Spinal cord (tissue), 10 donors: ENCODE measurements at places on chromosomes 5 and 9. TPM values are rescaled to one million over a fixed set of nuclear protein-coding genes. Genes with fewer than 3 reads are reported as not detected.

- no peaks in the 10 kb centered on the region for H3K36me3 ChIP-seq
- no peaks in the 10 kb centered on the region for H3K27me3 ChIP-seq
- H3K4me1 ChIP-seq, result peaks cover 6% of the 10 kb centered on the region
- peak overlapping the region; percentile 64 for H3K4me3 ChIP-seq
Measured at GRCh38 chr5:65481171-65481581, 544 bp downstream of the ADAMTS6 start.

The PCDHB6 gene
- total RNA-seq, result 1.9 TPM

The SYK gene
- total RNA-seq, result 6.1 TPM

The GARIN3 gene
- not detected for total RNA-seq

- H3K27me3 ChIP-seq, result no peaks in the 10 kb centered on the region
- no peak for DNase-seq
- no peak overlapping the region for H3K27ac ChIP-seq
- no peaks in the 10 kb centered on the region for H3K36me3 ChIP-seq
- H3K4me3 ChIP-seq, result no peak overlapping the region
- H3K4me1 ChIP-seq, result no peaks in the 10 kb centered on the region
Measured at GRCh38 chr5:13660072-13660471, 284.4 kb downstream of the DNAH5 start.

The C9 gene
- total RNA-seq, result not detected

The MCIDAS gene
- total RNA-seq, result 0.28 TPM

GRCh38 chr5:9499498-9499876 lies 46.4 kb downstream of the SEMA5A start:
- no peak for DNase-seq
- no peaks in the 10 kb centered on the region for H3K36me3 ChIP-seq
- H3K4me1 ChIP-seq, result no peaks in the 10 kb centered on the region
- H3K4me3 ChIP-seq, result no peak overlapping the region

- H3K4me1 ChIP-seq, result no peaks in the 10 kb centered on the region
- H3K27me3 ChIP-seq, result no peaks in the 10 kb centered on the region
- no peak overlapping the region for H3K4me3 ChIP-seq
- H3K27ac ChIP-seq, result no peak overlapping the region
- DNase-seq, result no peak
Measured at GRCh38 chr9:2673161-2673560, 44.1 kb upstream of the KCNV2 start.

The HAVCR1 gene
- total RNA-seq, result 0.20 TPM

DNA sequence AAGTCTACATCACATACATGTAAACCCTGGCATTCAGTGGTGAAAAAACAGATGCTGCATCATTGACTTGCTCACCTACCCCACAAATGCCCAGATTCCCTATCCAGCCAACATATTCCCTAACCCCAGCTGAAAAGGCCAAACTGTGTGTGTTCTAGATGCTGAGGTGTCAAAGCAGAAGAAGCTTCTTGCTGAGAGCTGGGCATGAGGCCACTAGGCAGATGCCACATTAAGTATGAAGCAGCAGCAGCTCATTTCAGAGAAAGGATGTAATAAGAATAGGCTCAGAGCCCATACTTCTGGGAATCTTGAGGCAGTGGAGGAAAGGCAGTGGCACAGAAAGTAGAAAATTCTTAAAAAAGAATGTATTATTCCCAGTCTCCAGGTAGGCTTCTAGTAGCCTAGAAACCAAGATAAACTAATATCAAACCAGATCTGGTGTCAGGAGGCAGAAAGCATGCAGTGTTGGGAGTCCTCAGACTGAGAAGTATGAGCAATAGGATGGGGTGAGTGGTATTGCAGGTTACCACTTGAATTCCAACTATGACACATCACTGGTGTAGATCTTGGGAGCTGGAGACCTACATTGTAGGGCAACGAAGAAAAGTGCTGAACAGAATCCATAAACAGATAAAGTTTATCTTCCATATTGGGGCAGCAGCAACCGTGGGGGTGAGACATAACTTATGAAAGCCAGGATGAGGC lies 71.9 kb upstream of the GRHPR start:
- no peaks in the 10 kb centered on the region for H3K27me3 ChIP-seq
- H3K27ac ChIP-seq, result no peak overlapping the region
- DNase-seq, result no peak
- H3K36me3 ChIP-seq, result no peaks in the 10 kb centered on the region

GRCh38 chr9:89676281-89676680 lies 71.5 kb downstream of the GADD45G start:
- H3K27me3 ChIP-seq, result no peaks in the 10 kb centered on the region
- H3K4me1 ChIP-seq, result peaks cover 47% of the 10 kb centered on the region
- H3K36me3 ChIP-seq, result no peaks in the 10 kb centered on the region
- H3K4me3 ChIP-seq, result no peak overlapping the region

DNA sequence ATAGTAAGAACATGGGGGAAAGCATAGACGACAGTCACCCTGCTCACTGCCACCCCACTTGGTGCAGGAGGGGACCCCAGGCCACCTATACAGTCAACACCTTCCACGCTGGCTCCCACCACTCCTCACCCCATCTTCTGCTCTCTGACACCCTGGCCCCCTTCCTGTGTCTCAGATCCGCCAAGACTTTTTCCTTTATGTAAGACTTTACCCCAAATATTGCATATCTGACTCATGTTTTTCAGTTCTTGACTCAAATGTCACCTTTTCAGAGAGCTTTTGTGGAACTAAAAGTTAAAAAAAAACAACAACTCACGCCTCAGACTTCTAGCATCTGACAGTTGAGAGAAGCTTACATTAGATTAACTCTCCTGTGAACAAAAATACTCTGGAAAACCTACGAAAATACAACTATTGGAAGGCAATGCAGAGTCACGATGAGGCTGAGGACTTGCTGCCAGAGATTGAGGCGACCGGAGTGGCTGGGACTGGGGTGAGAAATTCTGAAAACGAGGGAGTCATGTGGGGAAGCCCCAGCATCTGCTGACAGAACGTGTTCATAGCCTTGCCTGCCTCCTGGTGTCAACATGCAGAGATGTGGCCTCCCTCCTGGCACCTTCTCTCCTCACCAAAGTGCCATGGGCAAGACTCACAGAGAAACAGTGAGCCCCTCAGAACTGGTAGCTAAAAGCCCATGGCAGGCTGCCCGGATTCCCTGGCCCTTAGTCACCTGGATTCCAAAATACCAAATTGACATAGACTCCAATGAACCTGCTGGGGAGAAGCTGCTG lies 22.4 kb upstream of the FCN2 start:
- H3K27ac ChIP-seq, result no peak overlapping the region
- no peaks in the 10 kb centered on the region for H3K36me3 ChIP-seq
- peaks cover 2% of the 10 kb centered on the region for H3K4me1 ChIP-seq
- no peak for DNase-seq
- no peak overlapping the region for H3K4me3 ChIP-seq
- H3K27me3 ChIP-seq, result no peaks in the 10 kb centered on the region

GRCh38 chr9:26565118-26565517 lies 327.5 kb downstream of the CAAP1 start:
- H3K27me3 ChIP-seq, result no peaks in the 10 kb centered on the region
- H3K4me1 ChIP-seq, result no peaks in the 10 kb centered on the region
- H3K27ac ChIP-seq, result no peak overlapping the region
- H3K36me3 ChIP-seq, result no peaks in the 10 kb centered on the region
- H3K4me3 ChIP-seq, result no peak overlapping the region

DNA sequence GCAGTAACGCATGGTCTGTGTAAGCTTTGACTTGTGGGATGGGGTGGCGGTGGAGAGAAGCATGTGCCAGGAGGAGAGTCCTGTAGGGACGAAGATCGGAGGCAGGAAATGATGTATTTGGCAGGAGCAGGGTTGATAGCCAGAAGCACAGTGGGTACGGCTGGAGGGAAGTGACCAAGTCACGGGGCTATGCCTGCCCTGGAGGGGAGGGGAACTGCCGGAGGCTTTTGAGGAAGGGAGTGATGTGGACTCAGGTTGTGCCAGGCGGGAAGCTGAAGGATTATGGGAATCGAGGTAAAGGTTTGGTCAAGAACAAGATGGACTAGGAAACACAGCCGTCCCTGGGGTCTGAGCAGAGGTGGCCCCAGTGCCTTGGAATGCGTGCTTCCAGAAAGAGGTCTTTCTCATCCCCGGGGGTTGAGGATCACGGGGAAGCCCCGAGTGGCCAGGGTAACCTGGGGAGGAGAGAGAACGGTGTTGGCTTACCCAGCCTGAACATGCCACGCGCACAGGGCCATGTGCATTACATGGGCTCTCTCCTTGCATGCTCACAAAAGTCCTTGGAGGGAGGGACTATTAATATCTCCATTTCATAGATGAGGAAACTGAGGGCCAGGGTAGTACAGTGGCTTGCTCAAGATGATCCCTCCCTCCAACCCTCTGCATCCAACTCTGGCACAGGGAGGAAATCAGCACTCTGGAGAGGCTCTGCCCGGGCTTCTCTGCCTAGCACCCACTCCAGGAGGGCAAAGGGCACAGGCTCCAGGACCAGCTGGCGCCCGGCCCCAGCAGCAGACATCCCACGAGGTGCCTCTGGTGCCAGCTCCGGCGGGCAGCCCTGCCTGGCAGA lies 253.8 kb downstream of the PBX3 start:
- peaks cover 13% of the 10 kb centered on the region for H3K4me1 ChIP-seq
- no peaks in the 10 kb centered on the region for H3K36me3 ChIP-seq
- DNase-seq, result no peak
- no peaks in the 10 kb centered on the region for H3K27me3 ChIP-seq
- no peak overlapping the region for H3K4me3 ChIP-seq
- no peak overlapping the region for H3K27ac ChIP-seq

The C9orf85 gene
- total RNA-seq, result 22.4 TPM

GRCh38 chr9:3730511-3730922 lies 204.7 kb upstream of the RFX3 start:
- H3K4me1 ChIP-seq, result peaks cover 3% of the 10 kb centered on the region
- no peak overlapping the region for H3K4me3 ChIP-seq
- H3K27me3 ChIP-seq, result no peaks in the 10 kb centered on the region
- DNase-seq, result no peak

- H3K4me3 ChIP-seq, result no peak overlapping the region
- no peaks in the 10 kb centered on the region for H3K4me1 ChIP-seq
- no peaks in the 10 kb centered on the region for H3K27me3 ChIP-seq
- H3K27ac ChIP-seq, result no peak overlapping the region
- no peak for DNase-seq
Measured at GRCh38 chr5:44398382-44398781, 9.2 kb upstream of the FGF10 start.

GRCh38 chr9:19728101-19728500 lies 60.7 kb downstream of the SLC24A2 start:
- no peaks in the 10 kb centered on the region for H3K27me3 ChIP-seq
- H3K36me3 ChIP-seq, result no peaks in the 10 kb centered on the region
- H3K27ac ChIP-seq, result no peak overlapping the region
- peak; percentile 77 for DNase-seq
- no peaks in the 10 kb centered on the region for H3K4me1 ChIP-seq
- H3K4me3 ChIP-seq, result no peak overlapping the region

DNA sequence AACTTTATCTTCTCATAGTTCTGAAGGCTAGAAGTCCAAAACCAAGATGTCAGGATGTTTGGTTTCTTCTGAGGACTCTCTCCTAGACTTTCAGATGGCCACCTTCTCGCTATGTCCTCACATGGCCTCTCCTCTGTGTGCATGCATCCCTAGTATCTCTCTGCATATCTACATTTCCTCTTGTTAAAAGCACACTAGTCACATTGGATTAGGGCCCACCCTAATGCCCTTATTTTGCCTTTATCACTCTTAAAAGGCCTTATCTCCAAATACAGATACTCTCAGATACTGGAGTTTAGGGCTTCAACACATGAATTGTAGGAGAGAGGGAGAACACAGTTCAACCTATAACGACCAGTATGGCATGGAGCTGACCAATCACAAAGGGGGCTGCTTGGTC lies 151.7 kb downstream of the PRELID2 start:
- no peak overlapping the region for H3K27ac ChIP-seq
- no peak for DNase-seq
- H3K36me3 ChIP-seq, result no peaks in the 10 kb centered on the region

DNA sequence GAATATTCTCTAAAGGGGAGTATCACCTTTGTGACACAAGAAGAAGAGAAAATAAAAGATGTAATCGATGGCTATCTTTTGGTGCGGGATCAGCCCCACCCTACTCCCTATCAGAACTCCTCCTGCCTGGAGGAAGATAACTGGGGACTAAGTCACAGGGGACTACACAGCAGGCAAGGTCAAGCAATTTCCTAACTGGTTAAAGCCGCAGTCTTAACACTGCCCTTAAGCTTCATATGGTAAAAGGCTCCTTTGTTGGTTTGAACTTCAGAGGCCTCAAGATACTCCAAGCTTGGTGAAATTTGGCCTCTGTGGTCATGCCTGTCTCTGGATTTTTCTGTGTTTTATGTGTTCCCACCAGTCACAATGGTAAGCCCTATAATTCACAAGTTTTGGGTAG lies 1.3 kb upstream of the SHISAL2B start:
- no peak for DNase-seq
- H3K27ac ChIP-seq, result no peak overlapping the region
- no peak overlapping the region for H3K4me3 ChIP-seq
- H3K4me1 ChIP-seq, result peaks cover 14% of the 10 kb centered on the region
- H3K36me3 ChIP-seq, result no peaks in the 10 kb centered on the region

DNA sequence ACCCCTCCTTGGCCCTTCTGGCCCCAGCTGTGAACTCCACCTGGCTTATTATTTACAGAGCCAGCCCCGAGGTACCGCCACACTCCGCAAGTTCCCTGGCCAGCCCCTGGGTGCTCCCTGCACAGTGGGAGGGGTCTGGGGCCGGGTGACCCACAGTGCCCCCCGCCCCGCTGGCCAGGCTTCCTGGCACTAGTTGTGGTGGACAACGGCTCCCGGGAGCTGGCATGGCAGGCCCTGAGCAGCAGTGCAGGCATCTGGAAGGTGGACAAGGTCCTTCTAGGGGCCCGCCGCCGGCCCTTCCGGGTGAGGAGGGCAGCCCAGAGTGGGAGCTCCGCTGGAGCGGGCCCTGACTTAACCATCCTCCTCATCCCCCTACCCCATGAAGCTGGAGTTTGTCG lies 3.9 kb downstream of the MAMDC4 start:
- no peak overlapping the region for H3K4me3 ChIP-seq
- H3K36me3 ChIP-seq, result peaks cover 100% of the 10 kb centered on the region
- peaks cover 17% of the 10 kb centered on the region for H3K4me1 ChIP-seq
- no peaks in the 10 kb centered on the region for H3K27me3 ChIP-seq
- no peak for DNase-seq

GRCh38 chr5:109239456-109239855 lies 170.3 kb downstream of the PJA2 start:
- H3K27me3 ChIP-seq, result no peaks in the 10 kb centered on the region
- H3K36me3 ChIP-seq, result no peaks in the 10 kb centered on the region
- no peaks in the 10 kb centered on the region for H3K4me1 ChIP-seq
- no peak overlapping the region for H3K27ac ChIP-seq

DNA sequence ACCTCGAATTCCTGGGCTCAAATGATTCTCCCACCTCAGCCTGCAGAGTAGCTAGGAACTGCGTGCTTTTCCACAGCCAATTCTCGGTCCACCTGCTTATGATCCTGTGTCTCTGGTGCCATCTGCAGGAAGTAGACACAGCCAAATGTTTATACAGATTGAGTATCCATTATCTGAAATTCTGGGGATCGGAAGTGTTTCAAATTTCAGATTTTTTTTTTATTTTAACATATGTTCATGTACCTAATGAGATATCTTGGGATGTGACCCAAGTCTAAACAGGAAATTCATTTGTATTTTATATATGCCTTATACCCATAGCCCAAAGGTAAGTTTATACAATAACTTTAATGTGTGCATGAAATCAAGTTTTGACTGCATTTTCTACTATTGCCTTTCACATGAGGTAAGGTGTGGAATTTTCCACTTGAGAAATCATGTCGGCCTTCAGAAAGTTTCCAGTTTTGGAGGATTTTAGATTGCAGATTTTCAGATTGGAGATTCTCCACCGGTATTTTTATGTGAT lies 89.5 kb downstream of the ESM1 start:
- no peak overlapping the region for H3K4me3 ChIP-seq
- DNase-seq, result peak; percentile 78

- H3K27me3 ChIP-seq, result no peaks in the 10 kb centered on the region
- H3K4me1 ChIP-seq, result no peaks in the 10 kb centered on the region
- H3K27ac ChIP-seq, result peak overlapping the region; percentile 12
- H3K36me3 ChIP-seq, result no peaks in the 10 kb centered on the region
Measured at GRCh38 chr9:14240537-14240936, 73.4 kb downstream of the NFIB start.
